ENCODE measurements at places on chromosomes 7 and 10.

DNA sequence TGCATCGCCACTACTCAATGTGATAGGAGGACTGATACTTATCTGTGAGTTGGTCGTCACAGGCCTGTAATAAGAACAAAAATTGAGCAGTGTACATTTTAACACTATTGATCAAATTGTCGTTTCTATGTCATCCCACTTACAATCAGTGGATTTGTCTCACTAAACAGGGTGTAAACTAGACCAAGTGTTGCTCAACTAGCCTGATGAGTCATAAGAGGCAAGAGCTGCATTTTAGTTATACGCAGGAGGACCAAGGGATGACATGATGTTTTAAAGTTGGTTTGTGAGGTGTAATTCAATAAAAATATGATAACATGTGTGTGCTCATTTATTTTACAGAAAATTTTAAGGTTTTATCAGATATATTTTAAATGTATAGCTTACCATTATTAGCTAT, 1239.2 kb downstream of the REEP3 start:
- DNase-seq, result no peak

GRCh38 chr10:16470747-16471146, 33.9 kb downstream of the PTER start:
- no peak for DNase-seq

- DNase-seq, result no peak
Measured at GRCh38 chr10:64067009-64067606, 545.9 kb downstream of the REEP3 start.

- DNase-seq, result no peak
Measured at GRCh38 chr10:12480440-12480839, 131.1 kb downstream of the CAMK1D start.

DNA sequence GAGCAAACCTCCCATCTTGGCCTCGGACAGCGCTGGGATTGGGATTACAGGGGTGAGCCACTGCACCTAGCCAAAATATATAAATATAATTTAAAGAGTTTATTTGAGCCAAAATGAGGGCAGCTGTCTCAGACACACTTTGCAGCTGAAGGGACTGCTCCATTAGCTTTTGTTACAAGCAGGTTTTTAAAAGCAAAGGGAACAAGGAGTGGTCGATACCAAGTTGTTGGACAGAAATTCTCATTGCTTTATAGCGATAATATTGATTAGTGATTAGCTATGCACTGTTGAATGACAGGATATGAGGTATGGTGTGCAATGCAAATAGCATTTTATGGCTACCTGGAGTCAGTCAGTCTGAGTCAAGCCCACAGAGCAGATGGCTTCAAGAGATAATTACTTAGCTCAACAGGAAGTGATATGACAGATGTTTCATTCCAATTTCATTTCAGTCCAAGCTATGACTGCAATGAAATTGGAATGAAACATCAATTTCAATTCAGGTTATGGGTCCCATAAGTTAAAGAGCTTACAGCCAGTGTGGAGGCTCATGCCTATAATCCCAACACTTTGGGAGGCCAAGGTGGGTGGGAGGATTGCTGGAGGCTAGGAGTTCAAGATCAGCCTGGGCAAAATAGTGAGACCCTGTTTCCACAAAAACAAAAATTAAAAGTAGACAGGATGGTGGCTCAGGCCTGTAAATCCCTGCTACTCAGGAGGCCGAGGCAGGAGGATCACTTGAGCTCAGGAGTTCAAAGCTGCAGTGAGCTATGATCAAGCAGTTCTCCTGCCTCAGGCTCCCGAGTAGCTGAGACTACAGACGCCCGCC, 23.1 kb downstream of the TYW1 start:
- DNase-seq, result peak; percentile 47

GRCh38 chr7:150820578-150821198, 20.1 kb downstream of the TMEM176A start:
- DNase-seq, result no peak

- DNase-seq, result no peak
Measured at GRCh38 chr7:138170959-138171703, 94.9 kb downstream of the AKR1D1 start.

DNA sequence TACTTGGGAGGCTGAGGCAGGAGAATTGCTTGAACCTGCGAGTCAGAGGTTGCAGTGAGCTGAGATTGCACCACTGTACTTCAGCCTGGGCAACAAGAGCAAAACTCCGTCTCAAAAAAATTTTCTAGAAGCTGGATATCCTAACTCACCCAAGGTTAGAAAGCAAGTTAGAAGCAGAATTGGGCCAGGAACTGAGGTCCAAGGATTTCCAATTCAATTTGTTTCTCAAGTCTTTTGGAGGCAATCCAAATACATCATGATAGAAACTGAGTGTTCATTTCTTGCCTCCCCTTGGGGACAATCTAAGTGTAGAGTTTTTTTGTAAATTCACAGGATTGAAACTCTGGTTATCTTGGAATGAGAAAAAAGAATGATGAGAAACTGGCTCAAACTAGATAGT, 45.5 kb downstream of the LAMB1 start:
- DNase-seq, result no peak

GRCh38 chr10:26046073-26046700, 112.2 kb downstream of the MYO3A start:
- DNase-seq, result no peak

DNA sequence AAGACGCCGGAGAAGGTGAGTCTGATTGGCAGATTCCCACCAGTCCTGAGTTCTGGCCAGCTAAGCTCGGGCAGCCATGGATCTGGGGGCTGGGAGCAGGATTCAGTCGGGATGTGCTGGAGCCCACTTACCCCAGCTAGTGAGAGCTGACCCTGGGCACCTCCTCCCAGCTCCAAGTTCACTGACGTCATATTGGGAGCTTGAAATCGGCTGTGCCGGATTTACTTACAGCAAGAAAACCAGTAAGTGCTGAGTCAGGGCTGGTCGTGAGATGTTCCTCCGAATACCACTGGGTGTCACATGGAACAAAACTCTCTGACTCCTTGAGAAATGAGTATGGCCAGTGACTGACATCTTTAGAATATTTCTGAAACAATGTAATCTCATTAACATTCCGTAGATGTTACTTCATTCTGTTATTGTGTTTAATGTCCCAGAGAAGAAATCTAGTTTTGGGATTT, 621.2 kb downstream of the SDK1 start:
- peak; percentile 27 for DNase-seq

- DNase-seq, result no peak
Measured at GRCh38 chr7:40244226-40244625, 109.4 kb downstream of the SUGCT start.

DNA sequence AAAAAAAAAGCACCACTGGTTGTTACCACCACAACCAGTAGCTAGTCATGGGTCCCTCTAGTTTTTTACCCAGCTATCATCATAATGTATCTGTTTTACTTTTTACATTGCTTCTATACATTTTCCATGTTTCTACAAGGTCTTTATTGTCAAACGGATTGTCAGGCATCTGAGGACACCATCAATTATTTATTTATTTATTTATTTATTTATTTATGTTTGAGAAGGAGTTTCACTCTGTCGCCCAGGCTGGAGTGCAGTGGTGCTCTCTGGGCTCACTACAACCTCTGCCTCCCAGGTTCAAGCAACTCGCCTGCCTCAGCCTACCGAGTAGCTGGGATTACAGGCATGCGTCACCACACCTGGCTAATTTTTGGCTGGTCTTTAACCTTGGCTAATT, 29.0 kb upstream of the HNRNPH3 start:
- DNase-seq, result no peak

GRCh38 chr10:77311186-77311585, 326.4 kb downstream of the KCNMA1 start:
- DNase-seq, result no peak

GRCh38 chr7:150665896-150666295, 19.6 kb upstream of the GIMAP2 start:
- no peak for DNase-seq

DNA sequence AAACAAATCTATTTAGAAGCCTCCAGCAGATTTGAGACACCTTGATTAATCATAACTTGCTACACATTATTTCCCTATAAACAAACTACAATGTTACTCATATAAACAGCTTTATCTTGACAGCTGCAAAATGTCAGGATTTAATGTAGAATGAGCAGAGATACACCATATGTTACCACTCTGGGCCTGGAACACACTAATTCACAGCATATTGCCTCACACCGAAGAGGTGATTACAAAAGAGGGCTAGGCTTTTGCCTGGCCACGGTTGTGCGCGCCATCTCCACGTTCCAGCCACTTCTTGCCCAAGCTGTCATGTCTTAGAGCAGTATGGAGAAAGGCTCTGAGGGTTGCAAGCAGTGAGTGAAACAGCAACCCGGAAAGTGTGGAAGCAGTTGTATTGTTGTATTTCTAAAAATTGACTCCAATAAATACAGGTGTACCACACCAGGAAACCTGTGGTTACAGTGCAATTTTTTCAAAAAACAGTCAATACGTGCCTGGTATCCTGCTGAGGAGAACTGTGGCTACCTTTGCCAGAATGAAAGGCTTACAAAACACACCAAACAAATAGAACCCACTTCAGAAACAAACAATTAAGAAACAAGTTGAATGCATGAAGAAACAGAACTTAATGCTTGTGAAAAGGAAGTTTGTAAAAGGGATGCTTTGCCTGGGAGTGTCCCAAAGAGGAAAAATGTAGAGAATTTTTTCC, 498.1 kb downstream of the PLXNA4 start:
- no peak for DNase-seq

- no peak for DNase-seq
Measured at GRCh38 chr10:94366382-94366781, 3.6 kb upstream of the NOC3L start.

GRCh38 chr10:5632446-5632845, 33.9 kb downstream of the ASB13 start:
- DNase-seq, result no peak

DNA sequence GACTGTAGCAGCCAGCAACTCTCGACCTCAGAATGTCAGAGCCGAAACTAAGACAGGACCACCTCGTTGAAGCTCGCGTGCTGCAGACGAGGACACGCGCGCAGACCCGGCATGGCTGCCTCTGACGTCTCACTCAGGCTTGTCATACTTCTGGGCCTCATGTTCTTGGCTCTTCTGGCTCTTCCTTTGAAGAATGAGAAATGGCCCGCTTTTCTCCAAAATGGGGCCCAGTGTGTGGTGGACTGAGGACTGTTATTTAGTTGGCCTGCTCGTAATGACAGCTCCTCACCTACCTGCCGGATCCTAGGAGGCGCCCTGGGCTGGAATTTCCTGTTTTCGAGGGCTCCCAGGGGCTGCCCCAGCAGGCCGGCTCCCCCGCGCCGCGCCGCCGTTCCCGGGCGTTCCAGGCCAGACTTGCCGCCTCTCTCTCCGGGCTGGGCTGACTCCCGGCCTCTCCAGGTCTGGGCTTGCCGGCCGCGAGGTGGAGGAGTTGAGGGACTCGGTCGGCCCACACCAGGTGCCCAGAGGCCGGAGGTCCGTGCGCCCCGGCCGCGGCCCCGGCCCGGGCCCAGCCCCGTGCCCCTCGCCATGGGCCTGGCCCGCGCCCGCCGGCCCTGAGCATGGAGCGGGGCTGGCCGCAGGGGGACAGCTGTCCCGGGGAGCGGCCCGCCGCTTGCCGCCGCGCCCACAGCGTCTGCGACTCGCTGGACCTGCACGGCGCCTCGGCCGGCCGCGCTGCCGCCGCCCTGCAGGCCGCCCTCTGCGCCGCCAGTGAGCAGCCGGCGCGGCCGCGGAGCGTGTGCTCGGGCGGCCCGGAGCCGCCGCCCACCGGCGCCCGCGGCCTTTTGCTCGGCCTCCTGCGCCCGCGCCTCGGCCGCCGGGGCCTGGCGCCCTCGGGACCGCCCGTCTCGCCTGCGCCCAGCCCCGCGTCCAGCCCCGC, 28.1 kb downstream of the AGAP3 start:
- peak; percentile 50 for DNase-seq

DNA sequence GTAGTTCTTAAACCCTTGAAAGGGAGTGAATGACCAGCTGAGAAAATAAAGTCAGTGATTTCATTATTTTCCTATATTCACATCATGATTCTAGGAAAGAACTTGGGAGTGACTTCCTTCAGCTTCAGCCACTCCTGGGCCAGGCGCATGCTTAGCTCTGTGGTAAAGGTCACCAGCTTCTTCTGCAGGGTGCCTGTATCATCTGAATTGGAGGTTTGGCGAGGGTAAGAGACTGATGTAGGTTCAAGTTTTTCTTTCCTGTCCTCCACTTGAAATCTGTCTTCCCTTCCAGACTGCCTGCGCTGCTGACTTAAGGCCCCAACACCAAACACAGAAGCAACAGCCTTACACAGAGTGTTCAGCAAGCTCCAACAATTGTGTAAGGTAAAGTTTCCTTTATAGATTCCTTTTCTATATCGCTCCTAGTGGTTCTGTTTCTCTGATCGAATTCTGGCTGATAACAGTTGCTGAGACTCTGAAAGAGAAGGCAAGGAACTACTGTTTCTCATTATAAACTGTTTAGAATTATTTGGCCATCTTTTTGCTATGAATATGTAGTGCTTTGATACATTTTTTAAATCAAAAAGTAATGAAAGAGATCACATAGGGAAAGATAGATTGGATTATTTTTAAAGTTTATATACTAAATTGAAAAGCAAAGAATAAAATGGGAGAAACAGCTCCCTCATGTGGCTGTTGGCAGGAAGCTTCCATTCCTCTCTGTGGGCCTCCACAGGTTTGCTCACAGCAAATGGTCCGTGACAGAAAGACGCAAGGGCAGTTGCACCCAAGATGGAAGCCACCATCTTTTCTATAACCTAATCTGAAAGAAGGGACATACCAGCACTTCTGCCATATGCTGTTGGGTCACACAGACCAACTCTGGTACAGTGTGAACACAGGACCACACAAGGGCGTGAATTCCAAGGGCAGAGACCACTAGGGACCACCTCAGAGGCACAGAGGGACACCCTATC, 14.0 kb downstream of the GATAD1 start:
- peak; percentile 71 for DNase-seq

DNA sequence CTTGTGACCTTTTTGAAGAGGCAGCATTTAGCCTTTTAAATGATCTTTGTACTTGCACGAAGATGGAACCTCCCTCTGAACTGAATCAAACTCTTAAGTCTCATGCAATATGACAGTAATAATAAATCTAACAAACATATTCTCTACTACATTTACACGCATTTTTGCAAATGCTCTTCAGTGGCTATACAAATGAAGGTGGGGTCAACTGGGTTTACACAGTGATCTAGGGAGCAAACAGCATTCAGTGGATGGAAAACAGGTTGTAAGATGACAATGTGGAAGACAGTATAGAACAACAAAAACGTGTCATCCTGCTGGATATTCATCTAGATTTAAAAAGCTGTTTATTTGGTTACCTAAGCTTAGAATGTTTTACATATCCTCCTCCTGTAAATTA, 7.5 kb downstream of the CCDC186 start:
- DNase-seq, result no peak

- DNase-seq, result no peak
Measured at GRCh38 chr7:17871815-17872533, 68.3 kb downstream of the SNX13 start.

DNA sequence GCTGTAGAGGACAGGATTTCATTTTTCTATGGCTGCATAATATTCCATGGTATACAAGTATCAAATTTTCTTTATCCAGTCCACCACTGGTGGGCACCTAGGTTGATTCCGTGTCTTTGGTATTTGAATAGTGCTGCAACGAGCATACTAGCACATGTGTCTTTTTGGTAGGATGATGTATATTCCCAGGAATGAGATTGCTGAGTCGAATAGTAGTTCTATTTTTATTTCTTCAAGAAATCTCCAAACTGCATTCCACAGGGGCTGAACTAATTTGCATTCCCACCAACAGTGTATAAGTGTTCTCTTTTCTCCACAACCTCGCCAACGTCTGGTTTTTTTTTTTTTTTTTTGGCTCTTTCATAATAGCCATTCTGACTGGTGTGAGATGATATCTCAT, 550.0 kb downstream of the REEP3 start:
- no peak for DNase-seq

GRCh38 chr10:75717126-75717916, 285.9 kb downstream of the LRMDA start:
- no peak for DNase-seq
